MCF 10A (cell line): ENCODE measurements at places on chromosomes 1 and 21. TPM values are rescaled to one million over a fixed set of nuclear protein-coding genes. Genes with fewer than 3 reads are reported as not detected.

Gene IL19
- total RNA-seq: not detected in 2 replicates

GRCh38 chr1:98047171-98047570 is 126.3 kb upstream of the DPYD start:
- no peak for DNase-seq

GRCh38 chr1:161940866-161941591 is 82.6 kb downstream of the OLFML2B start:
- DNase-seq: no peak

DNA sequence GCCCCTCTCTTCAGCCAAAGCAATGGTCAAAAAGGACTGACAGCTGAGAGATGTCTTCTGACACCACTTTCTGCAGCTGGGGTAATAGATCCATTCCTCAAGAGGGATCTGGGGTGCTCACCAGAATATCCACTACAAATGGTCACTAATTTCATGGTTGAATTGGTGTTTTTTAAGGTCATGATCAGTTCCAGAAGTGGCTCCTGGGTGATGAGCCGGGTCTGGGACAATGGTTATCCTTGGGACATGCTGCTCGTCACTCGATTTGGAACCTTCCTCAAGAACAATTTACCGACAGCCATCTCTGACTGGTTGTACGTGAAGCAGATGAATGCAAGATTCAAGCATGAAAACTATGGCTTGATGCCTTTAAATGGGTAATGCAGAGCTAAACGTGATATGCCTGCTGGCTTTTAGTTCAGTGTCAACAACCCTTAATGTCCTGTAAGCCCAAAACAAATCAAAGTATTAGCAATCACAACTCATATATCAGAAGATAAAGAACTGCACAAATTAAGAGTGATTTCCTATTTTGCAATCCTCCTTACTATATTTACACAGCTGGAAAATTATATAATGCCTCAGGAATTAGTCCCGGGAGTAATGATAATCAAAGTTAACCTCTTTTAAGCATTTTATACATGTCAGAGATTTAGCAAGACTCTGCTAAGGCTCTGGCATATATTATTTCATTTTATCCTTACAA is 20.1 kb downstream of the FMO3 start:
- no peak for DNase-seq

DNA sequence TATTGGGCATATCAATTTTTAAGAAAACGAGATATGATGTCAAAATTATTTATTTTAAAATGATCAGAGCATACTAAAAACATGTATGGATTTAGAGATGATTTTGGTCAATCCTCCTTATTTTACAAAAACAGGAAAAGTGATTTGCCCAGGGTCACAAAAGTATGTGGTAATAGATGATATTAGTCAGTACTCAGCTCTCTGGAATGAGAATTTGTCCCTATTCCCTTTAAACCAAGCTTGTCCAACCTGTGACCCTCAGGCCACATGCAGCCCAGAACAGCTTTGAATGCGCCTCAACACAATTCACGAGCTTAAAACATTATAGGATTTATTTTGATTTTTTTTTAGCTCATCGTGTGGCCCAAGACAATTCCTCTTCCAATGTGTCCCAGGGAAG is 104.7 kb downstream of the AKT3 start:
- peak; percentile 40 for DNase-seq

DNA sequence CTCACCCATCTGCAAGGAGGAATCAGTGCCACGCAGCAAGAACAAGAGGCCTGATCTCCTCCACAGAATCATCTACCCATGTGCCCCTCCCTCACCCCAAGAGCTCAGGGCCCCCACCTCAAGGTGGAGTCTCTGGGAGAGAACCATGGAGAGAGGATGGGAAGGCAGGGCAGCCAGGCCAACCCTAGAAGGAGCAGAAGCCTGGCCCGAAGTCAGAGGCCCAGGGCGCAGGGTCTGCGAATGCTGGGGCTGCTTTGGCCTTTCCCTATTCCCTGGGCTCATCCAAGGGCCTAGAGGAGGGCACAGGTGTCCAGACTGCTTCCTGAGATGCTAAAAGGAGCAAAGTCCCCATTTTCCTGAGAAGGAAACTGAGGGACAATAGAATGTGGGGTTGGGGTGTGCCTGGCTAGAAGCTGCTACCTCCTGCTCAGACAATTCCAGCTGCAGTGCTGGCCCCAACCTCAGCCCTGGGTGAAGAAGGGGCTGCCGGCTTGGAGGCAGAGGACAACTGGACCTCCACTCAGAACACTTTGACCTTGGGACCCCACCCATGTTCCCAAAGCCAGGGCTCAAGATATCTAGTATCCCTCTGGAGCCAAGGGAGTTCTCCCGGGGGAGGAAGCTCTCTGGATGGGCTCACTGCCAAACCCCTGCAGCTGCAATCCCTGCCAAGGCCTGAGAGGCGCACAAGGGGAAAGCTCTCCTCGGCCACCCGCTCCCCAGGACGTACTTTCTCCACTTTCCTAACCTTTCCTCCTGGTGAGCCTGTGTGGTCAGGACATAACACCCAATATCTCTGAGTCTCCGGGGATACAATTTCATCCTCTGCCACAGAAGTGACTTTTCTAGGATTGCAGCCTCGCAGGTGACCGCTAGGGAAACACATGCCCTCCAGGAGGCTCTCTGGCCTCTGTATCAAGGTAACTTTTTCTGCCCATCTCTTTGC is 16.6 kb upstream of the LEMD1 start:
- peak; percentile 92 for DNase-seq

GRCh38 chr1:62423580-62424242 is 13.1 kb upstream of the USP1 start:
- no peak for DNase-seq

- DNase-seq: no peak
Measured at GRCh38 chr1:210098356-210098755, 134.2 kb upstream of the SERTAD4 start.

Gene TMCC2
- 0.54 and 0.79 TPM in 2 replicates for total RNA-seq

Gene LHX8
- not detected in 2 replicates for total RNA-seq

- DNase-seq: no peak
Measured at GRCh38 chr21:37429356-37429755, 62.8 kb downstream of the DYRK1A start.

GRCh38 chr1:180643693-180644092 is 11.9 kb downstream of the XPR1 start:
- peak; percentile 49 for DNase-seq
